ENCODE measurements at places on chromosomes 16 and 17. TPM values are rescaled to one million over a fixed set of nuclear protein-coding genes. Genes with fewer than 3 reads are reported as not detected.

SLFN5 gene
- total RNA-seq = 8.9 TPM

WFDC1 gene
- total RNA-seq = 2.6 TPM

DNA sequence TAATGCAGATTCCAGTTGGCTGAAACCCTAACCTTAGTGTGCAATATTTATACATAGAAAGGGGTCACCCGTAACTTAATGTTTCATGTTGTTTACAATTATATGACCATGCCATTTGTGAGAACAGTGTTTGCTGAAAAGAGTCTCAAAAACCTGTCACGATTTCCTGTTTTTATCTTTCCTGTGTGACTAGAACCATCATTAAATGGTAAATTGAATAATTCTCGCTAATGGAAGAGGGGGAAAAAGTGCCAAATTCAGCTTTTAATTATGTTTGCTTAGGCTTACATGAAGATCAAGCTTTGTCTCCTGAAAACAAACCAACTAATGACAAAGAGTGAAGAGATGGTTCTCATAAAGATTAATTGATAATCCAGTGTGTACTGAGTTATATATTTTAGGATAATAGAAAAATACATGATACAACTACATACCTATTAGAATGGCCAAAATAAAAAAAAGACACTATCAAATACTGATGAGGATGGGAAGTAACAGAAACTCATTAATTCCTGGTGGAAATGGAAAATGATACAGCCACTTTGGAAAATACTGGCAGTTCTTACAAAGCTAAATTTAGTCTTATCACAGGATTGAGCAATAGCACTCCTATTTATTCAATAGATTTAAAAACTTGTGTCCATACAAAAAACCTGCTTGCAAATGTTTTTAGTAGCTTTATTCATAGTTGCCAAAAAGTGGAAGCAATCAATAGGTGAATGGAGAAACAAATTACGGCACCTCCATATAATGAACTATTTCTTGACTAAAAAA is 141.7 kb downstream of the CDK5R1 start:
- H3K4me1 ChIP-seq = peaks cover 10% of the 10 kb centered on the region
- no peaks in the 10 kb centered on the region for H3K36me3 ChIP-seq
- DNase-seq = no peak
- H3K4me3 ChIP-seq = no peak overlapping the region
- H3K27me3 ChIP-seq = no peaks in the 10 kb centered on the region

DNA sequence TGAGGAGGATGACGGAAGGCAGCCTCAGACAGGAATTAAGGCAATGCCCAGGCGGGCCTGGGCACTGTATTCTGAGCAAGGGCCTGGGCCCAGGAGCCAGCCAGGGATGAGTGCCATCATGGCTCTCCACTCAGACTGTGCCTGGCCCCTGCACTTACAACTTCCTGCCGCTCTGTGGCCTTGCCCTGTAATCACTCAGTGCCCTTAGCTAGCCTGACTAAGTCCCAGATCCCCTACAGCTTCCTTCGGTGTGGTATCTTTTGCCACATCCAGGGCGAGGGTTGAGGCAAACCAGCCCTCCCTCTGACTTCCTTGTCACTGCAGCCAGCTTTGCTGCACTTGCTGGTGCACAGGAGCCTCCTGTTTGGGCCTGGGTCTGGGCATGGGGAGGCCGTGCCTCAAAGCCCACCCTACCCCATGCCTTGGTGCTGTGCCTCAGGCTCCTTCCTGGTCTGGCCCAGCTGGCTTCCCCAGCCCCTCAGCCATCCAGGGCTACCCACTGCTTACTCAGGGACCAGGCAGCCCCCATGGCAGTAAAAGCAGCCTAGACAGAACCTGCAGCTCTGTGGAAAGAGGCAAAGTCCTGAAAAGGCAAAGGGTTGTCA is 9.3 kb downstream of the SLC46A1 start:
- no peaks in the 10 kb centered on the region for H3K4me1 ChIP-seq
- no peak overlapping the region for H3K4me3 ChIP-seq
- H3K36me3 ChIP-seq = peaks cover 49% of the 10 kb centered on the region
- DNase-seq = no peak
- H3K27me3 ChIP-seq = no peaks in the 10 kb centered on the region
- no peak overlapping the region for H3K27ac ChIP-seq

- H3K27ac ChIP-seq = no peak within 1 kb of the TSS
- H3K27me3 ChIP-seq = peaks cover 86% of the 10 kb centered on the region
- peaks cover 28% of the 10 kb centered on the region for H3K4me1 ChIP-seq
These were observed at the start of gene C1QL1 for GRCh38 chr17:44968225-44969143. Gene C1QL1 (minus strand): TSS chr17:44968303. CDS start chr17:44968048, 255 bp downstream.

- H3K27ac ChIP-seq = no peak overlapping the region
- H3K4me3 ChIP-seq = no peak overlapping the region
- no peaks in the 10 kb centered on the region for H3K27me3 ChIP-seq
- no peak for DNase-seq
These were observed 9.7 kb downstream of the MRM3 start for GRCh38 chr17:791829-792228.
